Activated T-cell treated with anti-CD3 and anti-CD28 coated beads for 1 hour (primary cell): ENCODE measurements at places on chromosomes 11 and 22.

GRCh38 chr11:59822989-59823566 is 12.5 kb upstream of the MRPL16 start:
- DNase-seq: no peak

DNA sequence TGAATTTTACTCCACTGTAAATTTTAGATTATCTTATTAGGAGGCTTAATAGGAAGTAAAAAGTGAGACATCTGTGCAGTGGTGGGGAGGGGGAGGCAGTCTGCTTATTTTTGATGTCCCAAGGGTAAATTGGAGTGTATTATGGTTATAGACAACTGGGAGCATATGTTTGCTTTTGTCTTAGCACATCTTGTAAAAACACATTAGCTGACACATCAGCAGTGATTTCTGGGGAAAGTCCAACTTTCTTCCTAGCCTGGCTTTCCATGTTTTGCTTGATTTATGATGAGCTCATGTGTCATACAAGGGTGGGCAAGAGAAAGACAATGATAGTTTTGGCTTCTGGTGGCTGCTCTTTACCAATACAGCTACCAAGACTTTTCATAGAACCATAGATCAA is 4.0 kb downstream of the ANO3 start:
- DNase-seq: no peak

- no peak for DNase-seq
Observed at GRCh38 chr11:88398372-88398771, 60.8 kb upstream of the CTSC start.

GRCh38 chr11:109945626-109946321 is 147.4 kb upstream of the ZC3H12C start:
- DNase-seq: no peak

GRCh38 chr22:45888221-45889092 is 88.5 kb downstream of the WNT7B start:
- no peak for DNase-seq

GRCh38 chr22:40829131-40829530 is 10.0 kb upstream of the SLC25A17 start:
- no peak for DNase-seq

DNA sequence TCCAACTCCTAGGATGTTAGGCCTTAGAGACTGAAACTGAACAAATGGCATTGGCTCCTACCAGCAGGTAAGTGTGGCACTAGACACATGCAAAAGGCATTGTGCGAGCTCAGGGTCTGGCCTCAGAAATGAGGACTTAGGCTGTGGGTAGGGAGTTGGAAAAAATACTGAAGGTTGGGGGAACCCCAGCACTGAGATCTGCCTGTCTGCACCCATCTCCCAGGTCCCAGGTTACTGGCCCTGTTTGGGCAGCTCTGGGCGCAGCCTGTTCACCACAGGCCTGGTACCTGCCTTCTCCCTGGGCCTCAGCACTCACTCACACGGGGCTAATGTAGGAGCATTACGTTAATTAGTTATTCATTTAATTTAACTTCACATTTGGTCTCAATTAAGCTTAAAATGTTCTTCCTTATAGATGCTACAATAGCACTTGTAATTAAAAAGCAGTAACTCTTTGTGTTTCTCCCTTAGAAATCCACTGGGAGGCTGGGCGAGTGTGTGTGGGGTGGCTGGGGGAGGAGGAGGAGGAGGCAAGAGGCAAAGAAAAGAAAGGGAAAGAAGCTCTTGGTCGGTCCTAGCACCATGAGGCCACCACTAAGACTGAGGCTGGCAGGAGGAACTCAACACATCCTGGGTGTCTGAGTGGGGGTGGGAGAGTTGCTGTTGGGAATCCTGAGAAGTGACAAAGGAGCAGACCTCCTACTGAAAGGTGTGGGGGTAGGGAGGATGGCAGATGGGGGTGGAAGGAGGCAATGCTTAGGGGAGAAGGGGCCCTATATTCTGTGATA is 19.4 kb downstream of the TMEM218 start:
- no peak for DNase-seq

DNA sequence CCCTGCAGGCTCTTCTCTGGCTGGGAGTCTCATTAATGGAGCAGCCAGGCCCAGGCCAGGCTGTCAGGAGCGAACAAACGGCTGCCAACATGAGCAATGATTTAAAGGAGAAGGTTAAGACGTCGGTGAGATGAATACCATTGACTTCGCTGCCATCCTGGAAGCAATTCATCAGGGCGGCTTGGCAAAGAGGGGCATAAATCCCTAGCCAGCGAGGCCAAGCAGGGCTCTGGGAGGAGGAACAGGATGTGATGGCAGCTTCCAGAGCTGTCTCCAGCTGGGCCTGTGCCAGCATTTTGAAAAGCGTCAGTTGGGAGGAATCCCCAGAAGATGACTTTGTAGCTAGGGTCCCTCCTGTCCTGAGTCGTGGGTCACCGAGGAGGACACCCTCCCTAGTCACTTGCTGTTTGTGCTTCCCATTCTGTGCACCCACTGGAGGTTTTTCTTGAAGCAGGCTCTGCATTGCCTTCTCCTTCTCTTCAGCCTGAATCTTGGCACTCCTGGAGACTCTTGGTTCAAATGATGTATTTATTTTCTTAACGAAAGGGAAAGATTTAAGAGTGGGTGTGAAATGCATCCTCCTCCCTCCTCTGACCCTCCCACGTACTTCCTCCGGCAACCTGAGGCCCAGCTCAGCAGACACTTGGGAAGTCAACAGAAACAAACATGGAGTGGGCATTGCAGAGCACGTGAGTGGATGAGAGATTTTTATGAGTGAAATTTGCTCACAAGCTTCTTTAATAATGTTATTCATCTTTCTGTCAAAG is 476.3 kb upstream of the CADM1 start:
- no peak for DNase-seq

DNA sequence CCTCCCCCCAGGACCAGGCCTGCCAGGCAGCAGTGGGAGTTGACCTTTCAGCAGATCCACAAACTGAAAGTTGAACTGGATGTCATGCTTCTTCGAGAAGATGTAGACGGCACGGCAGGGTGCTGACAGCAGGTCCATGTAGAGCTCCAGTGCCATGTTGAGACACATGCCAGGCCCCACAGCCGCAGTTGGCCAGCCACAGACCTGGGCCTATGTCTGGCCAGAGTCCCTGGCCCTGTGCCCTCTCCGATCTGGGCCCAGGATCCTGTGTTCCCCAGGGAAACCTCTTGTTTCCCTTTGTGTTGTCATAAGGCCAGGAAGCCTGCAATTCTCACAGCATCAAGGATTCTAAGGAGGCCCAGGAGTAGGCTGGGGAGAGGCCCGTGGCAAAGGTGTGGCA is at the start of gene GSTT4:
GSTT4 (minus strand) TSS at position 253 of the 400 bp plus-strand sequence; CDS start at position 156, 97 bp downstream.
- no peak for DNase-seq

DNA sequence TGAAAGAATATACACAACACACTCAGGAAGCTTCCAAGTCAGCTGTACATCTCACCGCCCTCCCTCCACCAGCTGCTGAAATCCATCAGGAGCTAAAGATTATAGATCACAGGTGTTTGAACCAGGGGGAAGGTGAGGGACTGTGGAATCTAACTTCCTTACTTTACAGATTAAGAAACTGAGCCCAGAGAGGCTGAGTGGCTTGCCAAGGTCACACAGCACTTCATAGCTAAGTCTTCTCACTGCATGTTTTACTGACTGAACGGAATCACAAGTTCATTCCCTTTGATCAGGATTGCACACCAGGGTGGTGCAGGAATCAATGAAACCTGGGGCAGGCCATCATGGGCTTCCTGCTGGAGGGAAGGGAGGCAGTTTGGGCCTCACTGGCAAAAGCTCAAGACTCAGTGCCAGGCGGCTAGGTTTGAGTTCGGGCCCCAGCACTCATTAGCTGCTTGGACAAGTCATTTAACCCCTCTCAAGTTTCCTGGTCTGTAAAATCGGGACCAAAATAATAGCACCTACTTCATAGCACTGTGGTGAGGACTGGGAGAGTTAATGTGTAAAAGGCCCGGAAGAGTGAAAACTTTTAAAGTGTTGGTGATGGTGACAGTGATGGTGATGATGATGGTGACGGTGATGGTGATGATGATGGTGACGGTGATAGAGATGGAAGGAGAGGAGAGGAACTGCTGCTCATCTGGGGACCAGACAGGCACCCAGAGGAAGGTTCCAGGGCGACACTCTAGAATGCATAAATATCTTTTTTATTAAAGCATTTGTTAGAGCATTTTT is 8.2 kb downstream of the CD5 start:
- DNase-seq: no peak

- no peak for DNase-seq
Observed at GRCh38 chr11:122322329-122322728, 206.3 kb upstream of the BLID start.

DNA sequence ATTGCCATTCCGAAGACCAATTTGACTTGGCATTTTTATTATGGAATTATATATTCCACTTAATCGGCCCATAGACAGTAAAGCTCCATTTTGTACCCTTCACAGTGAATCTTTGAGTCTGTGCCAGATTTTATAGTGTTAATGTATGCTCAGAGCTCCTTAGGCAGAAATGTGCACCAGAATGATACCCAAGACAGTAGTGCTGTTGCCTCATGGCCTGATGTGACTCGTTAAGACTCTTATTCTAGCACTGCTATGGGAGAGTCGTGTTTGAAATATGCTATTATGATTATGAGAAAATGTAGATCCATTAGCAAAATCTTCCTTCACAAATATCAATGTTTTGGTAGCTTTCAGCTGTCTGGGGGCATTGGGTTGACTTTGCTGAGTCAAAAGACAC is 209.8 kb upstream of the RAG2 start:
- no peak for DNase-seq

GRCh38 chr22:12601870-12602779 is 2925.9 kb upstream of the OR11H1 start:
- DNase-seq: no peak

- no peak for DNase-seq
Observed at GRCh38 chr11:22879630-22880029, 19.4 kb upstream of the CCDC179 start.

- no peak for DNase-seq
Observed at GRCh38 chr22:20226077-20226716, 41.9 kb downstream of the RTN4R start.

GRCh38 chr22:45775569-45776312 is 104.1 kb downstream of the ATXN10 start:
- DNase-seq: no peak

GRCh38 chr11:122978299-122978620 is 3.4 kb downstream of the BSX start:
- no peak for DNase-seq

DNA sequence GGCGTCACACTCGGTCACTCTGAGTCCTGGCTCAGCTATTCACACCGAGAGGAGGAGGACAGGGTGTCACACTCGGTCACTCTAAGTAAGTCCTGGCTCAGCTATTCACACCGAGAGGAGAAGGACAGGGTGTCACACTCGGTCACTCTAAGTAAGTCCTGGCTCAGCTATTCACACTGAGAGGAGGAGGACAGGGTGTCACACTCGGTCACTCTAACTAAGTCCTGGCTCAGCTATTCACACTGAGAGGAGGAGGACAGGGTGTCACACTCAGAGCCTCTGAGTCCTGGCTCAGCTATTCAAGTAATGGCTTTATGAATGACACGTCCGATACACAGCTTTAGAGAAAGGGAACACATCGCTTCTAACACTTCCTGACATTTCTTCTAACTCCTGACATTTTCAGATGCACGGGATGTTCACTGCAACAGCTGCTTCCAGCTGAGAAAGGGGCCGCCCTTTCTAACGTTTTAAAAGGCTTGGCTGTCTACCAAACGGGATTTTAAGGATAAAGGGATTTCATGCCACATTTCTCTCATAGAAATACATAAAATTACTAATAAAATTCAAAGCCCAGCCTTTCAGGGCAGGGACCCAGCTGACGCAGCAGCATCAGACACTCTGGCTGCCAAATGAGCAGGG is 28.1 kb downstream of the DRD4 start:
- no peak for DNase-seq

DNA sequence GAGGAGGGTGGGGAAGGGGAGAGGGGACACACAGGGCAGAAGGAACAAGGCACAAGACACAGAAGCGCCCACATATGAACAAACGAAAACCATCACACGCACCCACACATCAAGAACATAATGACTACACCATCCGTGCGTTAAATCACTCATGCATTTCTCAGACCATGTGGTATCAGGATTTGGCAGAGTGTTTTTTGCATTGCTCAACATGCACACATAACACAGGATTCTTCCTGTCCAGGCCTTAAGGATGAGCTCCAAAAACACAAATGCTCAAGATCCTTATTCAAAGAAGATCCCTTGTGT is 309.5 kb downstream of the CADM1 start:
- DNase-seq: no peak

GRCh38 chr11:44198146-44198724 is 102.8 kb downstream of the EXT2 start:
- no peak for DNase-seq

DNA sequence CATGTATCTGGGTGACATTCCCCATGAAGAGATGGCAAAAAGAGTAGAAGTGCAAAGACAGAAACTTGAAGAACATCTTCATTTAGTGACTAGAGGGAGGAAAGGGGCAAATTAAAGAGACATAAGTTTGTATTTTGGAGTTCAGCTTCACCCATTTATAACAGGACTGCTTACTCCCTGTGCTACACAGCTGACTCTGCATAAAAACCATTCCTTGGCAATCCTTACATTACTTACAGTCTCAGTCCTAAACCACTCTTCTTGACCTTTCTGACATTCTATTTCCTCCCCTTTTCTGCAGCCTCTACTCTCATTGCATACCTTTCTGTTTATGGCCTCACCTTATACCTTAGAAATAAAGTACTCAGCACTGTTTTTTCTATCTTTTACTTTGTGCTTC is 6.8 kb upstream of the SERGEF start:
- DNase-seq: no peak

- no peak for DNase-seq
Observed at GRCh38 chr11:30322191-30322590, 713 bp upstream of the ARL14EP start.

GRCh38 chr22:49535126-49535525 is 292.5 kb downstream of the BRD1 start:
- DNase-seq: no peak

DNA sequence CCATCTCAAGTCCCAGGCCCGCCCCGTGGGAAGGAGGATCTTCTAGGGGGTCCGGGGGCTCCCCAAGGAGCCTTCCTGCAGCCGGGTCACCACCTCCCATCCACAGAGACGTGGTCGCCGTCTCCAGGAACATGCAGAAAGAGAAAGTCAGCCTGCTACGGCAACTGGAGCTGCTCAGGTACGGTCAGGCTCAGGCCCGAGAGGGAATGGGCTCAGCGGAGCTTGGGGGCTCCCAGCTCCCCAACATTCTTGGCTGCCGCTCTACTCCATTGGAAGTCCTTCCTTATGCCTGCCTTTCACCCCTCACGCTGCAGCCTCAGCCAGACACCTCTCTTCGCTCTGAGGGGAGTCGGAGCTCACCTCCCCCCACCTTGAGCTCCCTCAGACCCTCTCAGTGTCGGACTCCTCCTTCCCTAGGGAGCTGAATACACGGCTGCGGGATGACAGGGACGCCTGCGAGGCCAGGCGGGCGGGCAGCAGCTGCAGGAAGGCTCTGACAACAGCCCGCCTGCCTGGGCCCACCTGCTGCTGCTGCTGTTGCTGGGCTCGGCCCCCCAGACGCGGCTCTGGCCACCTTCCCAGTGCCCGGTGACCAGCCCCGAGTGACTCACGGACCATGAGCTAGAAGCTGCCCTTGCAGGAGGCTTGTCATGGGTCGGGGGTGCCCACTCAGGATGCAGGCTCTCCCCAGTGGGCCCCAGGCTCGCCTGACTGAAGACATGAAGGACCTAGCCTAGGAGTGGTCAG is 1.5 kb upstream of the CD151 start:
- no peak for DNase-seq

- DNase-seq: peak; percentile 71
Observed at GRCh38 chr22:41526830-41527799, 17.2 kb downstream of the POLR3H start.

- DNase-seq: no peak
Observed at GRCh38 chr22:50417411-50418210, 57.2 kb downstream of the SBF1 start.
